ENCODE measurements at places on chromosomes 5 and 9.

DNA sequence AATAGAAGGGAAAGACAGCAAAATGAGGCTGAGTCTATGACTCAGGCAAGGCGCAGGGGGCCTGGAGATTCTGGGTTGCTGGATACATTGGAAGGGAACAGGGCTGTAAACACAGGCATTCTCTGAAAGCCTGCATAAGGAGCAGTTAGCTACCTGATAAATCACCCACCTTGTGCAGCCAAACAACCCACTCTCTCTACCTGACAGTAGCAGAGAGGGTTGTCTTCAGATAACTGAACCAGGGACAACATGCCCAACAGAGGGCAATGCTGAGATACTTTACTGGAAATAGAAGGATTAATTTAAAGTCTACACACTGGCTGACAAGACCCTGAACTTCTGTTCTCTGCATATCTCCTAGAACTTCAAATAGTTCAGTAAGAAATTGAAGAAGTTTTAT lies 161.6 kb downstream of the KCTD16 start:
- DNase-seq = no peak

GRCh38 chr5:16518606-16519005 lies 53.0 kb upstream of the ZNF622 start:
- no peak for DNase-seq

- no peak for DNase-seq
These were observed 1043.4 kb upstream of the CDH10 start for GRCh38 chr5:25688156-25688555.

GRCh38 chr5:53983568-53984460 lies 326.6 kb downstream of the ARL15 start:
- no peak for DNase-seq

DNA sequence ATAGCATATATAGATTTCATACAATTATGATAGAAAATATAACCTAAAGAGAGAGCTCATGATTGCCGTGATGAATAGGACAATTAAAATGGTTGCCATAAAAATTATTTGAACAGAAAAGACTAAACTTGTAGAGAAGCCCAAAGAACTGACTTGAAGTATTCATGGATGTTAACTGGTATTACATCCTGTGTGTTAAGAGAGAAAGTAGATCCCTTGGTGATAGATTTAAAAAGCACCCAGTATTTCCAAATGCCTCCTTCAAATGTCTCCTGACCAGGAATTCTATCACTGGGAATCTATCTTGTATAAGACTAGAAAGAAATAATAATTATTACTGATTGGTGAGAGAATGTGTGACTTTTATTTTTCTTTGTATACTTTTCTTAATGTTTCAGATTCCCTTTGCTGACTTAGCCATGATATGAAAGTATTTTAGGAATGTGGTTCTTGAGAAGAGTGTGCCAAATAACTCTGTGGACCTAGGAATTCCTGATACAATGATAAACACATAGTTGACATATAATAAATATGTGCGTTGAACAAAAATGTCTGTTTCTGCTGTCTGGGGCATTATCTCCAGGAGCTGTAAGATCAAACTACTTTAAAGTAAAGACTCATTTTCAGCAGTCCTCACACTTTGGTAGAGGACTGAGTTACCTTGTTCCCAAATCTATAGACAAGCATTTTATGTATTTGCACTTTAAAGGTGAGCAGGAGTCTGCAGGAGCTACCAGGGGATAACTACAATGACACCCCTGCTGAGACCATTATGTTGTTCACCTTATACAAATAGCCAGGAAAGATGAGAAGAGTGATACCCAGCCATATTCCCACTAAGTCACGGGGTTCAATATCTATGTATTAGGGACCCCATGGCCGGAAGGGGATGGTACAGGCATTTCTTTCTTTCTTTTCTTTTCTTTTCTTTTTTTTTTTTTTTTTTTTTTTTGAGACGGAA lies 211.1 kb upstream of the TLE4 start:
- DNase-seq = peak; percentile 9

DNA sequence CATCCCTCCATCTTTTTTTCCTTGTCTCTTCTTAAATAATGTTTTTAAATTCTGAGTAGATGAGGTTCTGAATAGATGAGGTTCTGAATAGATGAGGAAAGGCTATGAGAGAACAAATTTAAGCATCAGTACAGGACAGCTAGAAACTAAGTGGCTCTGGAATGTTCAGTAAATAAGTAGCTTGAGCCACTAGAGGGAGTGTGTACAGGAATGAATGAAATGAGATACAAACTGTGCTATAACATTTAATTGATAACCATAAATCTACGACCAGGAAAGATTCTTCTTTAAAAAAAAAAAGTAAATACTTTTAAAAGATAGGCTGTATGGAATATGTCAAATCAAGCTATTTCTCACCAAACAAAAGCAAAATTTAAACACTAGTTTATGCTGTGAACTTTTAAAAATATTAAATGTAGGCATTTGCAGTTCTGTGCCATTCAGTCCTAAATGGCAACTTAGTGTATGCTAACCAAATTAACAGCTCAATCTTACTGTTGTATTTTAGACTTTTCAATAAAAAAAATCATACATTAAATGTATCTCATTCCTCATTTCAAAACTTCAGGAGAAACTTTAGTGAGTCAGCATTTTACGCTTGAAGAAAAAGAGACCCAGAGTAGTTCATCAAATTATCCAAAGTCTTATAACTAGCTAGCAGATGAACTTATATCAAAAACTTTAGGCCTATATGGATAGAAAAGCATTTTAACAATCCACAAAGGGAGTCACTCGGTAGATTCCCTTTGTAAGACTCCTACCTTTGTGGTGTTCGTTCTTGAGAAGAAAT lies 70.4 kb upstream of the SNX2 start:
- DNase-seq = peak; percentile 52

GRCh38 chr9:91417602-91418214 lies 5.9 kb downstream of the NFIL3 start:
- no peak for DNase-seq

- no peak for DNase-seq
These were observed 36.6 kb upstream of the MYOT start for GRCh38 chr5:137831105-137831504.

- no peak for DNase-seq
These were observed 10.5 kb downstream of the ZDHHC12 start for GRCh38 chr9:128713411-128713780.

DNA sequence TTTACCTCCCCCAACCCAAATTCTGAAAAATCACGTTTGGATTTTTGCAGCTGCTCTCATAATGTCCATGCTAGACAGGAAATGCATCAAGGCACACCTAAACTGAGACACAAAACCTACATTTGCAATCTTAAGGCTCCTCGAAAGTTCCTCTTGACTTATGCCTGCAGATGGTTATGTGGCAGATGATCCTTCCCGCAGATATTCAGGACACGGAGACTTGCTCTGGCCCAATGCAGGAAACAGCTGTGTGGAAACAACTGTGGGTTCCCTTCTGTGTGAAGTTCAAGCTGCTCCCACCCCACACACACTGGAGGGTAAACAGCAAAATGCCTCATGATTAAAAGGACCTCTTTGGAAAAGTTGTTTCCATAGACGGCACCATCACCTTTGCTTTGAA lies 253.8 kb downstream of the EBF1 start:
- DNase-seq = no peak

DNA sequence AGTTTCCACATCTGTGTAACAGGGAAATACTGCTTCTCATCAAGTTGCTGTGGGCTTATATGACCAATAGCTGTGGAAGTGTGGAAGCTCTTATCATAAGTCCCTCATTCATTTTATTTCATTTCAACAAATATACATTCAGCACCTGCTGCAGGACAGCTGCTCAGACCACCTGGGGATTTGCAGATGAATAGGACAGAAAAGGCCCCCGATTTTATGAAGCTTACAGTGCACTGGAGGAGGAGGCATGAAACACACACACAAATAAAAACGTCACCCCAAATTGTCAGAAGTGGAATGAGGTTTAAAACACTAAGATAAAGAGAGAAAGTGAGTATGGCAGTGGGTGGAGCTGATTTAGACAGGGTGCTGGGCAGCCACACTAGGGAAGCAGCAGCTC lies 107.2 kb downstream of the DRD1 start:
- no peak for DNase-seq

DNA sequence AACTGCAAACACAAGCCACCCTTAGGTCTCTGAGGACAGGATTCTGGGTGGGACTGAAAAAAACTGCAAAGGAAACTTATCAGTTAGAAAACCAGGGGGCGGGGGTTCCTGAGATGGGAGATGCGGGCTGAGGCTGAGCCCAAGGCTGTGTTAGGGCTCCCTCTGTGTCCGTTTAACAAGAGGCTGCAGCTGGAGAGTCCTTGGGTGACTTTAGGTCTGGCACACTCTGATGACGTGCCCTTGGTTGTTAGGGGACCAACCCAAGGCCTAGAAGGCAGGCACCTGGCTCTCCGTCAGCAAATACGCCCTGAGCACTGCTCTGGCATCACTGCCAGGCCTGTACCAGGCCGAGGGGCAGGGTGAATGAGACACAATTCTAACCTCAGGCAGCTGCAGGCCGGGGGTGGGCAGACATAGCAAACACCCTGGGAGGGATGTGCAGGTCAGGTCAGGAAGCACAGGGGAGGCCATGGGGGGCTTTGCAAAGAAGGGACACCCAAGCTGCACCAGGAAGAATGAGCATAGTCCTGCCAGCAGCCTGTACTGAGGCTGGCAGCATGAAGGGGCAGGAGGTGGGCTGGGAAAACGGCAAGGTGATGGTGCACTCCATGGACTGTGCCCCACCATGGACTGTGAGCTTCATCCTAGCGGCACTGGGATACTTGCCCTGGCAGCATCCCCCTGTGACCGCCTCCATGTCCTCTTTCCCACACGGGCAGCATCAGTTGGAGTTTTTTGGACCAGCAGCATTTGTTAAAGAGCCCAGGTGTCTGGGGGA lies 137.9 kb downstream of the GABBR2 start:
- DNase-seq = no peak

DNA sequence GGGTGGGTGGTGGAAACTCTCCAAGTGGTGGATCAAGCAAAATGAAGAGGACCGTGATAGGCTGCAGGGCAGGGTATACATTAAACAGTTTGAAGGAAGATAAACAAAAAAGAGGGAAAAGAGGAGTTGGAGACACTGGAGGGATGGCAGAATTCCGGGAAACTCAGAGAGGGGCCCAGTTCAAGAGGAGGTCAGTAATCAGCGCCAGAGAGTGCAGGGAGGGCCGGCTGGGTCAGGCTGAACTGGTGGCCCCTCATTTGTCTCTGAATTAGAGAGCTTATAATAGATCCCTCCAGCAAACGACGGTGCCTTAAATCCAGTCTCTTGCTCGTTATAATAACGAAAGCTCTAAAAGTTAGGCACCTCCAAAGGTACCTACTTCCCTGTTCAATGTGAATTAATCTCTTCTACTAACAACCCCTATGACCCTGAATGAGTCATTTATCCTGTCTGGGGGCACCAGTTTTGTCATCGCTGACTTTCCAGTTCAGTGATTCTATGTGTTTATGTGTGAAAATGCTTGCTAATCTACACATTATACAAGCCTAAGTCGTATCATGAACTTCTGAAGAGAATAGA lies 2.4 kb upstream of the ZSWIM6 start:
- no peak for DNase-seq

- no peak for DNase-seq
These were observed 696.2 kb downstream of the DNAH5 start for GRCh38 chr5:13248253-13248652.

DNA sequence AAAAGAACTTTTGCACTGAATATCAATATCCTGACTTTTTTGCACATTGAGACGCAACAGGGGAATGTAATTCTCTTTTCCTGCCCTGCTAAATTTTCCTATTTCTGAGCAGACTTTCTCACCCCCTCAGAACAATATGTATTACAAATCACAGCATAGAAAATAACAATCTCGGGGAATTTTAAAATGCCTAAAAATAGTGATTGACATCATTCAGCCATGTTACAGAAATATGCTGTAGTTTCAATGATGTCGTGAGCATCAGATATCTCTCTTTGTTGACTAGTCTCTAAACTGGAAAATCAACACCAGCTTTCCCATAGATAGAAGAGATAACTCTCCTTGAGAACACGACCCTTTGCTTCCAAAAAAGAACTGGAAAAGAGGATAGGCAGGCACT lies 166.7 kb downstream of the ZDHHC21 start:
- DNase-seq = no peak

GRCh38 chr9:14546693-14547092 lies 146.5 kb downstream of the ZDHHC21 start:
- no peak for DNase-seq
